ENCODE measurements at places on chromosomes 13 and 19.

- no peak for DNase-seq
These were observed 73.9 kb upstream of the GPR183 start for GRCh38 chr13:99380921-99381645.

DNA sequence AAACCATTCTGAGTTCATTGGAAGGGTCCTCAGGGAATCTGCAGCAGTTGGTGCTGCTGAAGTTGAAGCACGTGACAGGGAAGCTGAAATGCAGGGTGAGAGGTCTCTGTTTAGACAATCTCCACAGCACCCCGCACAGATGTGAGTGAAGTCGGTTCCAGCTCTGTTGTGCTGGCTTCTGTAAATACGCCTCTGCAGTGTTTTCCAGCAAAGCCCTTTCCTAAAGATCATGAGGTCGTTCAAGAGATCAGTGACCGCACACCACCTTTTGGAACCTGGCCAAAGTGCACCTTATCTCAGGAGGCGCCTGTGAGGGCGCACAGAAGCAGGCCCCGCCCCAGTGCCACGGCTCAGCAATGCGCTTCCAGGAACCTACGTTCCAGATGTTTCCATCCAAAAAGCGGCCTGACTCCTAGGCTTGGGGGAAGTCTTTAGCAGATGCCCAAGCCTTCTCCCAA is 10.8 kb downstream of the CUL4A start:
- peak; percentile 80 for DNase-seq

GRCh38 chr19:18967358-18968146 is 26.5 kb upstream of the HOMER3 start:
- DNase-seq: no peak

DNA sequence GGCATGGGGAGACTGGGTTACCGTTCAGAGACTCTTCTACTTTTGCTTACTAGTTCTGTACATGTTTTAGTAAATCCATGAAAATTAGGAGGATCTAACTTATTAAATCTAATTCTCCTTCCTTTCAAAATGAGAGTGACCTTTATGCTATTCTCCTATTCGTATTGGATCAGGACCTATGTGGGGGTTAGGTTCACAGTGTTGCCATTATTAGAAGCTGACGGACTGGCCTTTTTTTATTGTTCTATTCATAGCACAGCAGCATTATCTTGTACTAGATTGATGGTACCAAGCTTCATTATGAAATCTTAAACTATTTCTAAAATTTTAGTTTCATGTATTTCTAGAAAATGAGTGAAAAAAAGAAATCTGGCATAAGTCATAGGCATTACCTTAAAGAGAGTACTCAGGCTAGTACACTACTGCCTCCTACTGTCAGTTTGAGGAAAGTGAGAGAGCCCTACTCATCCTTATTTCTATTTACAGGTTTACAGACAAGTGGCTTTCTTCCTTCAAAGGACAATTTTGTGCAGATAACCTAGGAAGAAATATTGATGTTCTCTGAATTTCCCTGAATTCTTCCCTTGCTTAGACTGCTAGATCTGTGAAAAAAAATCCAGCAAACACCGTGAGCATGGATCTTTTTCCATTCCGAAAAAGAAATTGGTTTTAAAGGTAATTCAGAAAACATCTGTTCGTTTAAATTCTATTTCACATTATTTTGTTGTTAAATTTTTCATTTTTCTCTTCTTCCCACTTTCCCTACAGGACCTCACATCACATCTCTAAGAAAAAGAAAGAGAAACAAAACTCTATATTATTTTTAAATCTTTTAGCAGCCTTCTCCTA is 485.5 kb downstream of the DIAPH3 start:
- peak; percentile 37 for DNase-seq

Measured in large intestine (tissue), 12 donors.